Stimulated activated CD4-positive, alpha-beta T cell treated with anti-CD3 and anti-CD28 coated beads, Interleukin-4, amount 100 ng/mL, for 48 hours (primary cell): ENCODE measurements at places on chromosomes 16 and 17.

DNA sequence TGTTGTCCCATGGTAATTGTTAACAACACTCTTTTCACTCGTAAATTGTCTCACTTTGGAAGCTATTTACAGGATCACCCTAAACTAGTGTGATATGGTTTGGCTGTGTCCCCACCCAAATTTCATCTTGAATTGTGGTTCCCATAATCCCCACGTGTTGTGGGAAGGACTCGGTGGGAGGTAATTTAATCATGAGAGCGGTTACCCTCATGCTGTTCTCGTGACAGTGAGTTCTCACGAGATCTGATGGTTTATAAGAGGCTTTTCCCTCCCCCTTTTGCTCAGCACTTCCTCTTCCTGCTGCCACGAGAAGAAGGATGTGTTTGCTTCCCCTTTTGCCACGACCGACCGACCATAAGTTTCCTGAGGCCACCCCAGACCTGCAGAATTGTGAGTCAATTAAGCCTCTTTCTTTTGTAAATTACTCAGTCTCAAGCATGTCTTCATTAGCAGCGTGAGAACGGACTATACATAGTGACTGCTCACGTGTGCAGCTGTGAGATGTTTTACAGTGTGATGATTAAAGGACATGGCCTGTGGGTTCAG lies 34.4 kb downstream of the DNAH3 start:
- no peak for DNase-seq

GRCh38 chr16:90010676-90011507 lies 8.4 kb downstream of the DBNDD1 start:
- no peak for DNase-seq

- no peak for DNase-seq
Observed at GRCh38 chr16:74811911-74812310, 37.3 kb upstream of the FA2H start.

DNA sequence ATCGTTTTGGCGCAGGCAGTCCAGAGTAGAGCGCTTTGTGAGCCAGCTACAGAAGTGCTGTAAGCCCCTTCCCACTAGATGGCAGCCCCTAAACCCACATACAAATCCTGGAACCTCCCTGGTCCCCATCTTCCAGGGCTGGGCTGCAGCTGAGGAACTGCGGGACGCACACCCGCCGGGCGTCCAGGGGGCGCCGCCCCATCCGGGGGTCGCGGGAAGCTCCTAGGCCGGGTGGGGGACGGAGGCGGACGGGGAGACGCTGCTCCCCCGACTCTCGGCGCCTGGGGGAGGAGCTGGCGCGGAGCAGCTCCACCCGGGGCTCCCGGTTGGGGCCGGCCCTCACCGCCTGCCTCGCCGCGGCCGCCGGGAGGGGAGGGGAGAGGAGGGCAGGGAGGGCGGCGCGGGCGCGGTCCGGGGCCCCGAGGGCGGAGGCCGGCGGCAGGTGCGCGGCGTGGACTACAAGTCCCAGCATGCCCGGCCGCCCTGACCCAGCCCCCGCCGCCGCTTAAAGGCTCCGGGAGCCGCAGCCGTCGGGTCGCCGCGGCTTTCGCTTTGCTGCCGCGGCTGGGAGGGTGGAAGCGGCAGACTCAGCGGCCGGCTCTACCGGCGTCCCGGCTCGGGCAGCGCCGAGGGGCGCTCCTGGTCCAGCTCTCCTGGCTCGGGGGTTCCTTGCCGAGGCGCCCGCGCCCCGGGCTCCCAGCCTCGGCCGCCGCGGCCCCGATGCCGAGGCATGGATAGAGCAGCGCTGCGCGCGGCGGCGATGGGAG lies at the start of gene KSR1:
Gene KSR1 (plus strand): TSS at position 535 of the 767 bp plus-strand sequence. CDS start 196 bp downstream, at position 731.
- peak; percentile 76 for DNase-seq

GRCh38 chr16:57957673-57958392 lies 13.1 kb downstream of the CNGB1 start:
- DNase-seq: no peak

DNA sequence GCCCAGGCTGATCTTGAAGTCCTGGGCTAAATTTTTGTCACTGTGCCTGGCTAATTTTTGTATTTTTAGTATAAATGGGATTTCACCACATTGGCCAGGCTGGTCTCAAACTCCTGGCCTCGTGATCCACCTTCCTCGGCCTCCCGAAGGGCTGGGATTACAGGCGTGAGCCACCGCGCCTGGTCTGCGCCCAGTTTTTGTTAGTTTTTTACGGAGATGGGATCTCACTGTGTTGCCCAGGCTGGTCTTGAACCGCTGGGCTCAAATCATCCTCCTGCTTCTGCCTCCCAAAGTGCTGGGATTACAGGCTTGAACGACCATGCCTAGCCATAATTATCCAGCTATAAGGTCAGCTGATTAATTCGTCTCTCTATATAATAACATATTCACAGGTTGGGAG lies 2.7 kb upstream of the CEMP1 start:
- no peak for DNase-seq

GRCh38 chr16:66741169-66741900 lies 10.1 kb downstream of the DYNC1LI2 start:
- no peak for DNase-seq

DNA sequence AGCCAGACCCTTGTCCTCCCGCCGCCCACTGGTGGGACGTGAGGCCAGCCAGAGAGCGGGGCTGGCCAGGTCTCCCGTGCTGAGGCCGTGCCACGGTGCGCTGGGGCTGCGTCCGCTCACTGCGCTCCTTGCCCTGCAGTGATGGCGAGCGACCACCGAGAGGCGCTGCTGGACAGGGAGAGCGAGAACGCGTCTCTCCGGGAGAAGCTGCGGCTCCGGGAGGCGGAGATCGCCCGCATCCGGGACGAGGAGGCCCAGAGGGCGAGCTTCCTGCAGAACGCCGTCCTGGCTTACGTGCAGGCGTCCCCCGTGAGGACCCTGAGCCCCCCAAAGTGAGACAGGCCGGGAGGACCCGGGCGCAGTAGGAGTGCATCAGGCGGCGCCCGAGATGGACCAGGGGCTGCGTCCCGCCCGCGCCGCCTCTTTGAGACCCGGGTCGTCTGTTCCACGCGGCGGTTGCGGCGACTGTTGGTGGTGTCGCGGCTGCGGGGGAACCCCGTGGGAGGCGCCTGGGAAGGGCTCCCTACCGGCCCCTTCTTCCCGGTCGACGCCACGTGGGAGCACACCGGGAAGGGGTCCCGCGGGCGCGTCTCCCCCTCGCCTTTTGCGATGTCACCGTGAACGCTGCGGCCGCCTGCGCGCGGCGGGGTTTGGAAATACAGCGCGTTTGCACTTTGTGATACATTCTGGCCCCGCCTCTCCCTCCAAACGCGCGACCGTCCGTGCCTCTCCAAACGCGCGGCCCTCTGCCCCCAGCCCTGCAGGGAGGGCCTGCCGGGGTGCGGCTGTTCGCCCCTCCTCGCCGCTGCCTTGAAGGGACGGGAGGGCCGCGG lies 792 bp upstream of the RAC3 start:
- peak; percentile 83 for DNase-seq

- no peak for DNase-seq
Observed at GRCh38 chr16:52515068-52515671, 31.8 kb downstream of the TOX3 start.

- DNase-seq: no peak
Observed at GRCh38 chr16:66653581-66654350, 42.8 kb downstream of the CMTM4 start.

GRCh38 chr16:53855511-53855910 lies 151.6 kb downstream of the FTO start:
- DNase-seq: no peak

DNA sequence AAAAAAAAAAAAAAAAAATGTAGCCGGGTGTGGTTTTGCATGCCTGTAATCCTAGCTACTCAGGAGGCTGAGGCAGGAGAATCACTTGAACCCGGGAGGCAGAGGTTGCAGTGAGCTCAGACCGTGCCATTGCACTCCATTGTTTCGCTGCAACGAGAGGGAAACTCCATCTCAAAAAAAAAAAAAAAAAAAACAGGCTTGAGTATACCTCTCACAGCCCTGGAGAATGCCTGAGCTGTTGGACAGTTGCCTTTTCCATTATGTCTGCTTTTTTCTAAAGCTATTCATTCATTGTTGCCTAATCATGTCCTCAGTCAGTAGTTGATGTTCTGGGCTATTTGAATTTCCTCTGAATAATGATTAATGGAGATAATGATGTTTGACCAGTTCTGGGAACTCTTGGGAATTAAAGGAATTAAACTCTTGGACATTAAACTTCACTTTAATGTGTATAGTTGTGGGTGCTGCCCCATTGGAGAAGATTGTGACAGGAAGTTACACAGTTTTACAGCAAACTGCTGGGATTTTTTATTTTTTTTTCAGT lies 11.8 kb downstream of the HMOX2 start:
- no peak for DNase-seq

DNA sequence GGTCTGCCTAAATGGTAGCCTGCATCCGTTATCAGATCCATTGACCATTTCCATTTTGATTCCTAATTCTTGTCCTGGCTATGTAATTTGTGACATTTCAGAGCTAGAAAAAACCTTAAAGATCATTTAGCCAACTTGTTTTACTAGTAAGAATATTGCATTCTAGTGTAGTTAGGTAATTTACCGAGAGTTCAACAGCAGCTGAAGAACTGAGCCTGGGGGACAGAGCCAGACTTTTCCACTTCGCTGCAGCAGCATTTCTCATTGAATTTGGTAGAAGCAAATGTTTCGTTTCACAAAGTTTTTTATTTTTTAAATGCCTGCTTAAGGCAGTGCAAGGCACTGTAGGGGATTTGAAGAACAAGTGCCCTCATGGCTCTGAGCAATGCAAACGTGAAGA lies 59.2 kb upstream of the MARCHF10 start:
- no peak for DNase-seq

DNA sequence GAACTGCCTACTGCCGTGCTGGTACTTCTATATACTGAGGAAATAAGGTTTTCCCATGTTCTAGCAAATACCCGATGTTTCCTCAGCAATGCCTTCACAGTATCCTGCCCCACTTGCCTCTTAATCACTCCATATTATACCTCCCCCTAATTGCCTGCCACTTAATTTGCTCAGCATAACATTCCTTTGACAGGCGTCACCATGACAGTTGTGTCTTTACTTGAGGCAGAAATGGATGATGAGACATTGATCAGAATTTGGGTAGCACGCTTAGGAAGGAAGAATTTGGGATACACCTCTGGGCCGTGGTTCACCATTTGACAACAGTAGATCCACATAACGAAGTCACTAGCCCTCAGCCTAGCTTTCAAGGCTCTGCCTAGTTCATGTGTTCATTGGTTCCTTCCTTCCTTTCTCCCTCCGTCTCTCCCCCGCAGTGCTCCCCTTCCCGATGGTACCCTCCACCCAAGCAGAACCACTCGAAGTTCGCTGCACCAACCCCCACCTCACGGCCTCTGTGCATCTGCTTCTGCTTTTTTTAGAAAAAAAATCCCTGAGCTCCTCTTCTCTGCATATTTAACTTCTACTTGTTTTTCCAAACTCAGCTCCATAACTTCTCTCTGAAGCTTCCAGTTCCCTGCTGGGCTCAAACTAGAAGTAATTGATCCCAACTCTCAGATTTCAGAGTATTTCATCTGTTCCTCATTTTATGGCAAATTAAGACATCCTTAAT lies 19.4 kb downstream of the IQCK start:
- no peak for DNase-seq

- DNase-seq: no peak
Observed at GRCh38 chr16:6704306-6704930, 628.2 kb upstream of the RBFOX1 start.

DNA sequence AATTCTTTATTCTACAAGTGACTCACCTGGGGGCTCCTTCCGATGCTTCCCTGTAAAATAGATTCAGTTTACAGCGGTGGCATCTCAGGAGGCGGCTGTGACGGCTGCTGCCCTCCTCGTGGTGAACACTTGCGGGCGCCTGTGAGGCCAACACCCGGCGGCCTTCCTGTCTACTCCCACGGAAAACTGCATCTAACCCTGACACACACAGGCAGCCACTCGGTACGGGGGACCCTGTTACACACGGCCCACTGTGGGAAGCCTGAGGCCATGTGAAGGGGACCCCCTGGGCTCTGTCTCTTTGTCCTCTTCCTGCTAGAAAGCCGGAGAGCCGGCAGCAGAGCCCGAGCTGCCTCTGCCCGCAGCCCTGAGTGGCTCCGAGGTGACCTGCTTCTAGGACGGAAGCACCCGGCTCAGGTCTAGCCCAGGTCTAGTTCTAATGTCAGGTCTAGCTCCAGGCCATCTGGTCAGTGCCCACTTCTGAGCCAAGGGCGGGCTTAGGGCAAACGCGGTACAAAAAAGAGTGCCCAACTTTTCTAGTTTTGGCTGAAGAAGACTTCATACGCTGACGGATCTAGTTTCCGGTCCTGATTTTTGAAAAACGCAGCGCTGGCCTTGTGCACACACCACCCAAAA lies 159.4 kb downstream of the ENGASE start:
- no peak for DNase-seq

GRCh38 chr17:82003411-82004381 lies 19.0 kb downstream of the CENPX start:
- no peak for DNase-seq

GRCh38 chr17:43909537-43910231 lies 2.3 kb upstream of the MPP2 start:
- no peak for DNase-seq

- no peak for DNase-seq
Observed at GRCh38 chr17:34784526-34784925, 176.7 kb downstream of the CCT6B start.

DNA sequence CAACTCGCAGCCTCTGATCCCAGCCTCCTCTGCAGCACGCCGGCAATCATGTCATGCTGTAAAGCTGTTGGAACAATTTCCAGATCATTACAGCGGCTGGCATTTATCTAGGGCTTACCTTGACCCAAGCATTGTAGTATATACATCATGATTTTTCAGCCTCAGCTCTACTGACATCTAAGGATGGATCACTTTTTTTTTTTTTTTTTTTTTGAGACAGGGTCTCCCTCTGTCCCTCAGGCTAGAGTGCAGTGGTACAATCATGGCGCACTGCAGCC lies 103.3 kb downstream of the CMIP start:
- no peak for DNase-seq

GRCh38 chr17:41539071-41539492 lies 11.0 kb upstream of the KRT19 start:
- no peak for DNase-seq

GRCh38 chr16:86824751-86825296 lies 246.5 kb downstream of the FOXL1 start:
- no peak for DNase-seq

DNA sequence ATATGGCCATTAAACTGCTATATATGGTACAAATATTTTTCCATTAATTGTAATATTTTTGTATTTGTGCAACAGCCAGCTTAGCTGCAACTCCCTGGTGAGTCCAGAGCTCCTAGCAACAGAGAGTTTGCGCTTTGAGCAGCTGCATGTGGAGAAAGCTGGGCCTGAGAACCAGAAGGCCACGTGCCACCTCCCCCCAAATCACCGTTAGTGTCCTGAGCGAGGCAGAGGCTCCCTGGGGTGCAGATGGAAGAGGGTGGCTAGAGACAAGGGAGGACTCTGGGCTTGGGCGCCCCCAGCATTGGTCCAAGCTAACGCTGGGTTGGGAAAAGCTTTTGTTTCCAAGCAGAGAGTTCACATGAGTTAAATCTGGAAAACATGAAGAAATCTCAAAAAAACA lies 41.6 kb downstream of the HSBP1 start:
- no peak for DNase-seq

DNA sequence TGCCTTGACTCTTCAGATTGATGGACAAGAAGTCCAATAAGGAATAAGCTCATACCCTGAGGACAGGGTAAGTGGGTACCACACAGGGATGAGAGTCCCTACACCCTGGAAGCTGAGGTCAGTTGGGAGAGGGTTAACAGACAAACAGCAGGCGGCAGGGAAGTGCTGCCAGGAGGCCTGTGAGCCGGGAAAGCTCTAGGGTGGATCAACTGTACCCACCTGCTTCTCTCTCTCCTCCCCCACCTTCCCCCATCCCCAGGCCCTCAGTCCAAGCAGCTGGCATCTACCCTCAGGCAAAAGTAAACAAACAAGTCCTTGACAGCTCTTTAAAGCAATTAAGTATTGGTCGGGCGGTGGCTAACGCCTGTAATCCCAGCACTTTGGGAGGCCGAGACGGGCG lies 20.7 kb upstream of the MYLK3 start:
- DNase-seq: no peak
